Panc1 (cell line): ENCODE measurements at places on chromosomes 7 and 10. TPM values are rescaled to one million over a fixed set of nuclear protein-coding genes. Genes with fewer than 3 reads are reported as not detected.
A peak's percentile ranks its signal among the peaks of the same experiment; 100 is the strongest.

DNA sequence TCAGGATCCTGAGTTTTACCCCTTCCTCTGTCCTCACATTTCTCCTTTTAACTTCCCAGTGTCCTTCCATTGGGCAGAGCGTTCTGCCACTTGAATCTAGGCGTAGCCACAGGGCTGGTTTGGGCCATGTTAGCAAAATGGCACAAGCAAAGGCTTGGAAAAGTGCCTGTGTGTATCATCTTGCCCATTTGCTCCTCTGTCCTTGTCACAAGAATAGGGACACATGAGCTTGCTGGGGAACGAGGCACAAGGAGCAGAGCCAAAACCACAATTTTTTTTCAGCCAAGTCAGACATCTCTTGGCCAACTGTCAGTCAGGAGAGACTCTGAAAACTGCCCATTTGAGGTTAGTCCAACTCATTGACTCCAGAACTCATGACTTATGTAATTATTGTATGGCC lies 285.2 kb downstream of the ZNF248 start:
- no peak for DNase-seq

DNA sequence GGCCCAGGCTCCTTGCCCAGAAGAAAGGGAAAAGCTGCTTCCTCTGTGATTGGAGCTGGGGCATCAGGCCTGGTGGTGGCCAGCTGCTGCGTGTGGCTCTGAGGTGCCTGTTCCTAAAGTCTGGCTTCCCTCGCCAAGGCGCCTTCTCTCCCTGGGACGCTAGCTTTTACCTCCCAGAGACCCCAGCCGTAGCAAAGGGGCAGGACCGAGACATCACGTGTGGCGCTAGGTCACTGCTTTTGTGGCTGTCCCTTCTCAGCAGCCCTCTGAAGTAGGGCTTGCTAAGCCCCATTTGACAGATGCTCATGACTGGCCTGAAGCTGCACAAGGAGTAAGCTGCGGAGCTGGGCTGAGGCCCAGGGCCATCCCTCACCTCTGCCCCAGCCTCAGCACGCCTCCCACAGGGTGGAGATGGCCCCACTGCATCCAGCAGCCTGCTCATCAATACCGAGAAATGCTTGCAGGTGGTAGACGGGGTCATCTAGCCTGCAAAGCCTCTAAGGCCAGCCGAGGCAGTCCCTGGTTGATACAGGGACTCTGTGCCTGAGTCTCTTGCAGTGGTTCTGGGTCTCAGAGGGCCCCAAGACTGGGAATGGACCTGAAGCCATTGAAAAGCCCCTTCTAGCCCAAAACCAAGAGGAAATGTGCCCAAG lies 171.2 kb downstream of the LCOR start:
- DNase-seq: no peak

The CTAGE8 gene
- 5.2 TPM for total RNA-seq

DNA sequence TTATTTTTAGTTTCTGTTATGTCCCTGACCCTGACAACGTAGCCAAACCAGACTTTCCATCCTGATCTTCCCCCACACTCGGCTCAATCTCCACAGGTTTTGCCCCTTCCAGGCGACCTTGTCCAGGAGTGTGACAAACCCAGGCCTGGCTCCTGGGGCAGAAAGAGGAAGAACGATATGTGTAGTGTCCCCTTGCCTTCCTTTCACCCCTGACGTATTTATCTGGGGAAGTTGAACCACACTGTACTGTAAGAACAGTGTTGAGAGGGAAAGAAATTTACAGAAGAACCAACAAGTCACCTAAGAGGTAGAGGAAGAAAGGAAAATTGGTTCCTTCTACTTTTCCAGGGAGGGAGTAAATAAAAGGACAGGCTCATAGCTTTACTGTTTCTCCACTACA lies 158.0 kb downstream of the VTI1A start:
- no peak for DNase-seq

DNA sequence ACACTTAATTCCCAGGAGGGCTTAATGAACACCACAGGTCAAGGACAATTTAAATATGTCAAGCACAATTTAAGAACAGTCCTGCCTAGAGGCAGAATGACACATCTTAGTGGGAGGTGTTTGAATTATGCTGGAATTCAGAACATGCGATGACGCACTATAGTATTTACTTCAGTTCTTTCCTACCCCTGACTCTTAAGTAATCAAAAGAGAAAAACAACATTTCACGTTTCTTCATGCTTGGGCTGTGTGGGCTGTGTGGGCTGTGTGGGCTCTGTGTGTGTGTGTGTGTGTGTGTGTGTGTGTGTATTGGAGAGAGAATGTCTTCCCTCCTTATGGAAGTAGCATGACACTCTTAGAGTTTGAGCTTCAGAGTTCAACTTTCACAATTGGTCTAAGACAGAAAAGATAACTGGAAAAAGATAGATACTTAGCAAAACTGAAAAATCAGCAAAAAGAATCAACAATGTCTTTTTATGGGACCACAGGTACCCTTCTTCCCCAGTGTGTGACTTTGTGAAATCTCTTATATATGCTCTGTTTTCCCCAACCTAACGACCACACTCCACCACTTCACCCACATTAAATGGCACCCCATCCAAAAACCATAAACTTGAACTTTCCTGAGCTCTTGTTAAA lies 33.7 kb upstream of the CABCOCO1 start:
- DNase-seq: peak; percentile 74

The GPER1 gene
- 2.9 TPM for total RNA-seq
